Kidney epithelial cell (primary cell): ENCODE measurements at places on chromosomes 4 and X.

DNA sequence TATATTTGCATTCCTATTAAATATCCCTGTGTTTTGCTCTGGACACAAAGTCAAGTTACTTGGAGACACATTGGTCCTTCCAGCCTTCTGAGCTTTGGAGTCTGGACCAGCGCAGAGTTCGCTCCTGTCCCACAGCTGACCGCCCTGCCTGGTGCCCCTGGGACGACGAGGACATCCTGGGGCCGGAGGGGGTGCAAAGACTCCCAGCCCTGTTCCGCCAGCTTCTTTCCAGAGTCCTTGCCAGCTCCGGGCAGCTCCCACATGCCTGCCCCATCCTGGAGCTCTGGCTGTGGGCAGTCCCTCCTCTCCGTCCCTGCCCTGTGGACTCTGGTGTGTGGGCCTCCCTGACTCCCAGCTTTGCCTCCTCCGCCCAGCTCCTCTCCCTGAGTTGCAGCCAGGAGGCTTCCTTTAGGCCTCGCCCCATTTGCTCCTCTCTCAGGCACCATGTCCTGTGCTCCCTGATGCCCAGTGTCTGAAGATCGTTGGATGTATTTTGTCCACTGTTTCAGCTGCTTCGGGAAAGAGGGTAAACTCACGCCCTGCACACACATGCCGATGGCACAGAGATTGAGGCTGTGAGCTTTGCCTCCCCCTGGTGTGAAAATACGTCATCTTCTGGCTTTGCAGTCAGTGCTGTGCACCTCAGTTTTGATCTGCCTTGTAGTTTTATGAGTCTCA is 4.9 kb upstream of the PCGF3 start:
- no peak for DNase-seq

DNA sequence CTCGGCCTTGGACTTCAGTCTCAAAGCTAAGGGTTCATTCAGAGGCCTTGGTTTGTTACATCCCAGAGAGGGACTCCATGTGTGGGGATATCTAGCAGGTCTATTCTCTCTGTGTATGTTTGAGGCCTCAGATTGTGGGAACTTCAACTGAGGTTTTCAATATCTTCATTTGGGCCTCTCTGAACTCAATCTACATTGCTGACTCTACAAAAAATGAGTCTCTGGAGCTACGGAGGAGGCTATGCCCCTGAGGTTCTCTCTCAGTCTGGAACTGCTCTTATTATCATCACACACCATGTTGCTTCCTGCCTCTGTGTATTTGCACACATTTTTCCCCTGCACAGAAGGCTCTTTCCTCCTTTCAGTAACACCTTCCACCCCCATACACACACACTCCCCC is 5.1 kb upstream of the TSR2 start:
- DNase-seq: no peak

- no peak for DNase-seq
These were observed 65.6 kb downstream of the JAKMIP1 start for GRCh38 chr4:6134612-6135220.

DNA sequence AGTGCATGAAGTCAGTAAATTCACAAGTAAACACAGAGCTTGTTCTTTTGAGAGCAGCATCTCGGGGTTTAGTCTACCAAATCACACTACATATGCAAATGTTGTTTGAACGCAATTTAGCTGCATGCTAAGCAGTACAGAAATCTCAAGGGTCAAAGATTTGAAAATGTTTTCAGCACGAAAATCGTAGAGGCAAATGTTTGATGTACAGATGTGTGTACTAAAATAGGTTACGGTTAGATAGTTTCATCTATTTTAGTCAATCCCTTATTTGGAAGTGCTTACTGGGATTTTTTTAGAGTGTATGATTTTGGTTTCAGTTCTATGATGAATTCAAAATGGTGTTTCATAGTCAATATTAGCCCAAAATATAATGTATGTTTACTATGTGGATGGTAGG is 1928.2 kb upstream of the TENM3 start:
- no peak for DNase-seq

GRCh38 chrX:32533848-32534247 is 677.5 kb downstream of the DMD start:
- no peak for DNase-seq
